ENCODE measurements at places on chromosomes 13 and 19.

DNA sequence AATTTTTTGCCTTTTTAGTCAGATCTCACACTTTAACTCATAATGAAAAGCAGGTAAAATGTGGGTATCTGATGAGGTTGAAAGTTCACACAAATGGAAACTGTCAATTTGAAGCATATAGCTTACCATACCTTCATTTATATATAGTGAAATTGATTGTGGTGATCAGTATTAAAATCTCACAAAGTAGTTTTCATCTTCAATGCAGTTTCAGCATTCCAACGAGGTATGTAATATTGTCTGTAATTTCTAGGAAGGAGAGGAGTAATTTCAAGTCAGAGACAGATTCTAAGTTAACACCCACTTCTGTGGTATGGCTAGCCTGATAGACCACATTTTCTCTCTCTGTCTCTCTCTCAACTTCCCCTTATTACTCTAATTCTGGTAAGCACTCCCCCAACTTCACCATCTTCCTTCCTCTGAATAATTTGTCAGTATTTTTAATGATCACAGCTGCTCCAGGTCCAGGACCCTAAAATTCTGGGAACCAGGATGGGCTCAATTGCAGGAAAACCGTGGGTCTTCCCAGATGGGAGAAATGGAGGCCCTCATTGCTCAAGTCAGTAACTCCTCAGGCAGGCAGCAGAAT, 455.7 kb downstream of the FGF9 start:
- DNase-seq = no peak

- DNase-seq = no peak
Measured at GRCh38 chr13:43763143-43763759, 23.5 kb downstream of the ENOX1 start.

DNA sequence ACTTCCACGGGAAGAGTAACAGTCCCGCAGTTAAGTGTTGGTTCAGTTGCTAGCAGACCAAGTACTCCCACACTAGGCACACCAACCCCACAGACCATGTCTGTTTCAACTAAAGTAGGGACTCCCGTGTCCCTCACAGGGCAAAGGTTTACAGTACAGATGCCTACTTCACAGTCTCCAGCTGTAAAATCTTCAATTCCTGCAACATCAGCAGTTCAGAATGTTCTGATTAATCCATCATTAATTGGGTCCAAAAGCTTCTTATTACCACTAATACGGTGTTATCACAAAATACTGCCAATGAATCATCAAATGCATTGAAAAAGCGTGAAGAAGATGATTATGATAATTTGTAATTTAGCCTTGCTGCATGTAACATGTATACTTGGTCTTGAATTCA, 95.8 kb downstream of the URI1 start:
- DNase-seq = no peak

DNA sequence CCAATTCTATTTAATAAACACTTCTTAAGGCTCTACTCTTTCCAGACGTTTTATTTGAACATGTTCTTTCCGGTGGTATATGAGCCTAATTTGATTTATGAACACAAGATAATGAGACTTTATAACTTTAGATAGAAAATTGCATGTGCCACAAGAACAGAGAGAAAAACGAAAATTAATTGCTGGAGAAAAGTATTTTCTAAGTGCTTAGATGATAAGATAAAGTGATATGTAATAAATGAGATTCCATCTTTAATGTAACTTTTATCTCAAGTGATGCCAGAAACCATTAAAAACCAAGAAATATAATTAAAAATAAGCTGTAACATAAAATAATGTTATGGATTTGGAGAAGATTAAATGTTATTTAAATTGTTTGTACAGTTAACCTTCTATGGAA, 33.2 kb upstream of the KL start:
- no peak for DNase-seq

GRCh38 chr19:46972311-46972710, 47.3 kb upstream of the NPAS1 start:
- DNase-seq = no peak

All from right renal cortex interstitium (tissue), 3 donors.